ENCODE measurements at places on chromosomes 5 and 9. TPM values are rescaled to one million over a fixed set of nuclear protein-coding genes. Genes with fewer than 3 reads are reported as not detected.

The DNM1 gene
- 43.2 TPM for total RNA-seq

The ZFP62 gene
- 32.9 TPM for total RNA-seq

The BHMT gene
- 2.3 TPM for total RNA-seq

The NUTM2F gene
- total RNA-seq: 0.45 TPM

The LRRC14B gene
- total RNA-seq: not detected

The HTR4 gene
- total RNA-seq: not detected

The CA9 gene
- total RNA-seq: not detected

The CDHR2 gene
- total RNA-seq: not detected

The SV2C gene
- 0.12 TPM for total RNA-seq

The CBY3 gene
- 2.3 TPM for total RNA-seq

The PROB1 gene
- total RNA-seq: 2.7 TPM

The PLPP1 gene
- 92.0 TPM for total RNA-seq

The PLK2 gene
- total RNA-seq: 29.4 TPM

The LECT2 gene
- not detected for total RNA-seq

The SLC6A18 gene
- total RNA-seq: not detected

The NIPAL4 gene
- 0.27 TPM for total RNA-seq

The TMC1 gene
- 0.54 TPM for total RNA-seq

The ADCY2 gene
- total RNA-seq: 74.9 TPM

The PLPP7 gene
- total RNA-seq: 4.4 TPM

The INSL4 gene
- not detected for total RNA-seq

The VCP gene
- total RNA-seq: 408 TPM

The C6 gene
- total RNA-seq: not detected

The B4GALT1 gene
- total RNA-seq: 14.7 TPM

The NLN gene
- 155 TPM for total RNA-seq

The PFN3 gene
- not detected for total RNA-seq

The NPDC1 gene
- total RNA-seq: 26.2 TPM

The ACER2 gene
- 11.6 TPM for total RNA-seq

The DEPDC1B gene
- 75.0 TPM for total RNA-seq

The SLC6A3 gene
- total RNA-seq: 0.85 TPM

The C5orf52 gene
- total RNA-seq: not detected

The KIF3A gene
- total RNA-seq: 11.2 TPM

The PTGES gene
- 3.9 TPM for total RNA-seq

The HAVCR2 gene
- 0.49 TPM for total RNA-seq

The MAN1B1 gene
- 39.9 TPM for total RNA-seq

The ADRA1B gene
- total RNA-seq: not detected

The DIRAS2 gene
- 0.28 TPM for total RNA-seq

The UAP1L1 gene
- 5.5 TPM for total RNA-seq

The PCDHA6 gene
- total RNA-seq: 4.6 TPM

The IFNK gene
- total RNA-seq: not detected

The PHF24 gene
- 0.14 TPM for total RNA-seq

The ACSL6 gene
- total RNA-seq: 3.6 TPM

The FBP1 gene
- total RNA-seq: 2.5 TPM

The PPIC gene
- total RNA-seq: 21.3 TPM

The UBE2QL1 gene
- 0.83 TPM for total RNA-seq

The SLC4A9 gene
- not detected for total RNA-seq

The C9orf50 gene
- not detected for total RNA-seq

The CDKN2A gene
- 4.0 TPM for total RNA-seq

The GRIA1 gene
- 1.7 TPM for total RNA-seq

The ASTN2 gene
- total RNA-seq: 24.6 TPM

The BAAT gene
- 0.58 TPM for total RNA-seq

The RNF208 gene
- 1.9 TPM for total RNA-seq

The SYK gene
- total RNA-seq: 5.4 TPM

The ARID3C gene
- 0.49 TPM for total RNA-seq

The GRXCR2 gene
- total RNA-seq: not detected

The FABP6 gene
- 1.7 TPM for total RNA-seq

The RNF183 gene
- total RNA-seq: not detected

The FAM221B gene
- not detected for total RNA-seq

Data from GM23338 (cell line).